Renal cortex interstitium (tissue), 15 donors: ENCODE measurements at places on chromosomes 4 and X. TPM values are rescaled to one million over a fixed set of nuclear protein-coding genes. Genes with fewer than 3 reads are reported as not detected.

- DNase-seq, result no peak
These were observed 103.5 kb downstream of the IRF2 start for GRCh38 chr4:184370711-184371389.

DNA sequence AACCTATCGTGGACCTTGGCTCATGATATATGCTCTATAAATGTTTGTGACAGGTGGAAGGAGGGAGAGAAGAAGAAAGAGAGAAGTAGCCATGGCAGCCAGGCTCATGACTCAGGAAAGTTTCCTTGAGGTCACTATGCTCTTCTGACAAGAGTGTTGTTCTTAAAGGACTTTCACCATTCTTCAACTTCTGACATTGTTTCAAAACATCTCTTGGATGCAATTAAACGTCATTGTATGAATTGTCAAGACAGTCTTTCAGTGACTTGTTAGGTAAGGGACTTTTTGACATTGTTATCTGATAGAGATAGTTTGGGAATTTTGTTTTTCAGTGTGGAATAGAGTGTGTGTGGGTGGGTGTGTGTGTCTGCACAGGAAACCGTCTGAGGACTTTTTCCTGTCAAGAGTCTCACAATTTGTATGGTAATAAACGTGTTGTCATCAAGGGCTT lies 617.0 kb downstream of the MID1IP1 start:
- no peak for DNase-seq

- DNase-seq, result no peak
These were observed 111.8 kb upstream of the MAP3K15 start for GRCh38 chrX:19627081-19627480.

DNA sequence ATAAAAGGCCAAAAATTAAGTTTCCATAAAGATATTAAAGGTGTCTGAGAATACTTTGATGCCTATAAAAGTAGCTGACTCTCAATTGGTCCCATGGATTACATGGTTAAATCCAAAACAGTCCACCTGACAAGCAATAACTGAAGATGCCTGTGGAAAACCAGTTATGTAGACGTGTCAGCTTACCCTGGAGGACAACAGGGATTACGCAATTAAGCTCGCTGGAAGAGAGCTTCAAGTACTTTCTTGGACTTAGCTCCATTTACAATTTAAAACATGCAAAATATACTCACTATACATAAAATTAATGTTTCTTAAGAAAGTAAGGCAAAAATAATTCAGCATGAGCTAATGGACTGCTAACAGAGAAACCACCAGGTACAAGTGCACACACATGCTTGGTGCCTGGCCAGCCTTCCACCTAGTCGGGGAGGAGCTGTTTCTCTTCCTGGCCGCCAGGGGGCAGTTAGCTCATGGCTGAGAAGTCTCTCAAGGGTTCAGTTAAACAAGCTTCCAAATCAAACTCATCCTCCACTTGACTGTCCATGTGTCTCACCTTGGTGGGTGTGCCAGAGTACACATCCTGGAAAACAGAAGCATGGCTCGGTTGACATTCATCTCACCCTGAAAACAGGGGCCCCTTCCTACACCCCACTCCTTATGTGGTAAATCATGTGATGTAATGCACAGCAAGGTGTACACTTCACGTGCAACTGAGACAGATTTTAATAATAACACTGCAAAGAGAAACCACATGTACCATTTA lies 9.2 kb upstream of the FAM53A start:
- DNase-seq, result no peak

Gene RAB28
- polyA plus RNA-seq, result 30.0 TPM

Gene UTP14A
- polyA plus RNA-seq, result 25.5 TPM

Gene MCF2
- polyA plus RNA-seq, result 1.1 TPM

GRCh38 chr4:54545663-54546424 lies 111.9 kb upstream of the KIT start:
- DNase-seq, result no peak

GRCh38 chr4:8052160-8052691 lies 106.4 kb downstream of the ABLIM2 start:
- no peak for DNase-seq

DNA sequence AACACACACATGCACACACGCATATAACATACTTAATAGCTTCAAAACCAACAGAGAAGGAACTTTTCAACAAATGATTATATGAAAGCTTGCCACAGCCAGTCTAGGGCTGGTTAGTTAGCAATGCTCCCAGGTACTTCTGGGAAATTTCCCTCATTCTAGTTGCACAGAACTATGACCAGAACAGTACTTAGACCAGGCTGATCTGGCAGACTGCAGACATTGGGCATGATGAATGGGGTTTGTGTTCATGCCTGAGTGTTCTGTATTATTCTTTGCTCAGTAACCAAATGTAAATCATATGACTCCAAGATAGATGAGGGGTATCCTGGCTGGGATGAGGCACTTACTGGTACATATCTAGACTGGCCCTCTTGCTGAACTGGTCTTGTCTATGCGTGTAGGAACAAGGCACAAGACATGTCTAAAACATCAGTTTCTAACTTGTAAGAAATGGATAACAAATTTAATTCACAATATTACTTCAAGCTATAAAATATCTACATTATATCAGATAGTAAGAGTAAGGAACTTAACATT lies 50.3 kb upstream of the GEMIN8 start:
- no peak for DNase-seq

GRCh38 chr4:20386001-20386740 lies 134.5 kb downstream of the SLIT2 start:
- no peak for DNase-seq

GRCh38 chr4:137576446-137576845 lies 44.2 kb upstream of the PCDH18 start:
- no peak for DNase-seq

DNA sequence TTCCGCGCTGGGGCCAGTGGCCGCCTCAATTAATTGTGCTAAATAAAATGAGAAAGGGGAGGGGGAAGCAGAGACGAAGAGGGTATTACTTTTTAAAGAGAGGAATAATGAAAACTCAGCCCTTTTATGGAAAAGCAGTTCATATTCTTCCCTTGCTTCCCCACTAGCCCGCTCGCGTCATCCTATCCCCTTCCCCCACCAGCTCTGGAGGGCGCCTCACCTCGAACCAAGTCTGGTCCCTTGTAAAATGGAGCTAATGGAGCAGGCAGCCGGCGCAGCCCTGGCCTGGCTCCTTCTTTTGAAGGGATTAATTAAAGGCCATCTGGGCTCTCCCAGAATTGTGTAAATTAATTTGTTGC lies 511 bp upstream of the NKX6-1 start:
- DNase-seq, result no peak

GRCh38 chrX:12579311-12579710 lies 211.9 kb upstream of the PRPS2 start:
- DNase-seq, result no peak

DNA sequence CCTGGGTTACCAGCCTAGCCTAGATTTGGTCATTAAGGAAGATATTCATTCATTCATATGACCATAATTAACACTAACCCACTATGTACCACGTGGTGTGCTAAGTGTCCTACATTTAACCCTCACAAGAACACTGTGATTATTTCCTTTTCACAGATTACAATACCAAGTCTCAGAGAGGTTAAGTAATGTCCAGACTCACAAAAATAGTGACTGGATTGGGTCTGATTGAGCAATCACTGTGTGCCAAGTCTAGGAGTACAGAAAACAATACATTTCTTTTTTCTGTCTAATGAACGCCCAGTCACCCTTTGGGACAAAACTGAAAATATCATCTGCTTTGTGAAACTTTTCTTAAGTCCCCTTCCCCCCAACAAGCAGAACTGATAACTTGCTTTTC lies 7.6 kb upstream of the DLG3 start:
- no peak for DNase-seq

- DNase-seq, result no peak
These were observed 39.9 kb downstream of the LNX1 start for GRCh38 chr4:53551281-53551864.

Gene BTC
- 5.9 TPM for polyA plus RNA-seq

- DNase-seq, result peak; percentile 36
These were observed at the start of gene IL1RAPL2 for GRCh38 chrX:104565791-104566680. Gene IL1RAPL2, plus strand, starts transcription at chrX:104566199.

- no peak for DNase-seq
These were observed 28.0 kb downstream of the TACC3 start for GRCh38 chr4:1749370-1749769.

- no peak for DNase-seq
These were observed 43.2 kb upstream of the SLC10A4 start for GRCh38 chr4:48439988-48440387.

DNA sequence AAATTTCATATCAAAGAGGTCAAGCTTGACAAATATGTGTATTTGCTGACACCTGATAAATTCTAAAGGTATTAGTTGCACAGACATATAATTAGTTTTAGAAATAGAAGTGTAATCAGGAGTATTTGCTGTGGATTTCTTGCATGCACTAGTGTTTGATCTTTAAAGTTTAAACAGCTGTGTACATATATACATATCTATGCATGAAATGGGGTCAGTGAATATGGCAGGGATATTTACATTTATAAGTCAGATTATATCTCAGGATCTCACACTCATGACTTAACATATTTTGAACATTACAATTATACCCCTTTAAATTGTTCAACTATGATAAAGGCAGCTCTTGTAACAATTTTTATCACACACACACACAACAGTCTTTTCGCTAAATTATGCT lies 547.4 kb upstream of the ACTRT1 start:
- DNase-seq, result no peak

DNA sequence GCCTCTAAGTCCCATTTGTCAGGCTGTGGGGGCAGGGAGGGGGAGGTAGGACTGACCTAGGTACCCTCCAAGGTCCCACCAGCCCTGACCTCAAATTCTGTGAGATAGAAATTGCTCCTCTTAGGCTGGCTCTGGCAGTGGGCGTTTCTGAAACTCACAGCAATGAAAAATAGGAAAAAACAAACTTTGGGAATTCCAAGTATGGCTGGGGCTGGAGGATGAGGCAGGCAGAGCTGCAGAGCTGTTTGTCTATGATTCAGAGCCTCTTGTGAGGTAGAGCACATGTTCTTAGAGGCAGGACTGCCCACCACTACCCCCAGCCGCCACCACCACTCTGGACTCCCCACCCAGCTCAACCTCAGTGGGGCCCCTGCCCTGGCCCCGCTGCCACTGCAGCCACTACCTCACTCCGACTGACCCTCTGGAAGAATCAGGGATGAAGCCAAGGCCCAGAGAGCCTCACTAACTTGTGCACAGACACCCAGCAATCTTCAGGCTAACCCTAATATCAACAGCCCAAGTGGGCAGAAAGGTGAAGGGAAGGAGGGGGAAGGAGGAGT lies 98.2 kb downstream of the PJA1 start:
- no peak for DNase-seq

Gene SMARCAD1
- 68.3 TPM for polyA plus RNA-seq

- no peak for DNase-seq
These were observed 2670.8 kb downstream of the PCDH7 start for GRCh38 chr4:33390976-33391375.

Gene GPRASP1
- 13.1 TPM for polyA plus RNA-seq

DNA sequence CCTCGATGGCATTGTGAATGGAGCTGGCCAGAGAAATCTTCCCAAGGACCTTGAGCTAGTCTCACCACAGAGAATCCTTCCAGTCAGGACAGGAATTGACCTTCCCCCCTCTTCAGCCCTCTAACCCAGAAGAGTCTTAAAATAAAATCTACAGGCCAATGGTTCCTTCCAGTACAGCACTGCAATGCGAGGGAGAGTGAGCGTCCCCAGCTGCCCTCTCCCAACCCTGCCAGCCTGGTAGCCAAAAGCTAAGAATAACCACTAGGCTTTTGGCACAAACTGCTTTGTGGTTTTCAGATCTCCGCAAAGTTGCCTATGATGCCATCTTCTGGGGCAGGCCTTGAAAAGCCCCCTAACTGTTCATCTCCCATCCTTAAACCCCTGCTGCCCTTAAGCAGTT lies 175.1 kb downstream of the AR start:
- DNase-seq, result no peak

Gene VCX
- polyA plus RNA-seq, result not detected

DNA sequence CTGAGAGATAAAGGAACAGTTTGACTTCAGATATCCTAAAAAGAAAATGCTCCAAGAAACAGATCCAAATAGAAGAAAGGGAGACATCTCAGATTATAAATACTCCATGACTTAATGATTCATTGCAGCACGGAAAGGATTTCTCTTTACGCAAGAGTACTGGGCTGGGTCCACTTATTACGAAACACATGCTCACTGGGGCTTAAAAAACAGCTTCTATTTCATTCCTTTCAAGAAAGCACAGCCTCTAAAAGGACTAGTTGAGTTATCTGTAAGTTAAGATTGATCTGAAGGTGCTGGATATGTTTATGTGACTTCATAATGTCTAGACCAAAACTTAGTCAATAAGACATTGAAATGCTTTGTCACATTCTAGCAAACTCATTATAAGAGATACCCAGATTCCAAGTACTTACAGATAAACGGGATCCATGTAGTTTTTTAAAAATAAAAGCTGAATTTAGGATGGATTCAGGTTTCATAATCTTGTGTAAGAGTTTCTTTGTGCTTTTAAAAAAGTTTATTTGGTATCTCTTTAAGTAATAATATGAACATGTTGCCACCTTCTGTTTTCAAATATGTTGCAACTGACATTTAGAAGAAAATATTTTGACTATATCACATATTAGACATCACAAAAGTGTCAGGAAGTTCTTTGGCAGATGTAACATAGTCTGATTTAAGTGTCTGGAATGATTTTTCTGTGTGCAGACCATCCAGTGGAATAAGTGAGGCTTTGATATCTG lies 109.5 kb upstream of the MYOZ2 start:
- no peak for DNase-seq

Gene CLCN4
- 4.5 TPM for polyA plus RNA-seq

Gene IBSP
- polyA plus RNA-seq, result not detected
